Endothelial cell (in vitro differentiated cells): ENCODE measurements at places on chromosomes 5 and 9.

- DNase-seq = no peak
Observed at GRCh38 chr5:135662061-135662481, 83.3 kb upstream of the CXCL14 start.

DNA sequence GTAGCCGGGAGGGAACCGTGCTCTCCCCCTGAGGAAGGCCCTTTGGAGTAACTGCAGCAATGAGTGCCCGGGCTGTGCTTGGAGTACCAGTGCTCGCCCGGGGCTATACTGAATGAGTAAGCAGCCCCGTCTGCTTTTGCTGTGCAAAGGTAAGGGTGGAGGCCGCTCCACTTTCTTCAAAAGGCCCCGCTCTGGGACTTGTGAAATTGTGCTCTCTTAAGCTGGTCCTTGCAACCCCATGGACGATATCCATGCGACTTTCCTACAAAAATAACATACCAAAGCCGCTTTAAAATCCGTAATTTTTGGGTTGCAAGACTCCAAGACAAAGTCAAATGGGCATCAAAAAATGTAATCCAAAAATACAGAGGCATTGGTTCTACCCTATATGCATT lies 578 bp upstream of the TNFAIP8 start:
- DNase-seq = no peak

DNA sequence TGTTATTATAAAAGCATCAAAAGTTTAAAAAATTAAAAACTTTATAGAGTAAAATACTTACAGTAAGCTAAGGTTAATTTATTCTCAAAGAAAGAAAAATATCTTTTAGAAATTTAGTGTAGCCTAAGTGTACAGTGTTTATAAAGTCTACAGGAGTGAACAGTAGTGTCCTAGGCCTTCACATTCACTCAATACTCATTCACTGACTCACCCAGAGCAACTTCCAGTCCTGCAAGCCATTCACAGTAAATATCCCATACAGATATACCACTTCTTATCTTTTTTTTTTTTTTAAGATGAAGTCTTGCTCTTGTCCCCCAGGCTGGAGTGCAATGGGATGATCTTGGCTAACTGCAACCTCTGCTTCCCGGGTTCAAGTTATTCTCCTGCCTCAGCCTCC lies 73.1 kb upstream of the FST start:
- no peak for DNase-seq

DNA sequence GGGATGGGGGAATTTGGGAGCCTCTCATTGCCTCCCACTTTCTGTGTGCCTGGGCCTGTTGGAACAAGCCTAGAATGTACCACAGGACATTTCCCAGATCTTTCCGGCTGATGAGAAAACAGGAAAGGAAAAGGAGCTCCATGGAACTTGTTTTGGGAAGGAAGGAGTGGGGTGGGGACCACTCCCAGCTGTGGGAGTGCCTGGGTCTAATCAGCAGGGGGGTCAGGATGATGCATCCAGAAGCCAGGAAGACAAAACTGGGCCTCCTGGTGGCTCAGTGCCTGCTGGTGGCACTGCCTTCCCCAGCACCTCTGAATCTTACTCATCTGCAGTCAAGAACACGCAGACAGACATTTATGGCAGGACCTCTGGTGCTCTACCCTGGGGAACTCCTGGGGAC lies 2.8 kb downstream of the SMIM33 start:
- peak; percentile 42 for DNase-seq

GRCh38 chr9:34992376-34992951 lies 2.9 kb downstream of the DNAJB5 start:
- DNase-seq = no peak

- DNase-seq = no peak
Observed at GRCh38 chr5:143113461-143113860, 290.0 kb downstream of the NR3C1 start.

- DNase-seq = no peak
Observed at GRCh38 chr5:171528865-171529614, 109.6 kb downstream of the FGF18 start.

- no peak for DNase-seq
Observed at GRCh38 chr5:83844449-83845068, 123.9 kb upstream of the HAPLN1 start.

GRCh38 chr9:92426501-92427145 lies 2.4 kb upstream of the OMD start:
- no peak for DNase-seq

DNA sequence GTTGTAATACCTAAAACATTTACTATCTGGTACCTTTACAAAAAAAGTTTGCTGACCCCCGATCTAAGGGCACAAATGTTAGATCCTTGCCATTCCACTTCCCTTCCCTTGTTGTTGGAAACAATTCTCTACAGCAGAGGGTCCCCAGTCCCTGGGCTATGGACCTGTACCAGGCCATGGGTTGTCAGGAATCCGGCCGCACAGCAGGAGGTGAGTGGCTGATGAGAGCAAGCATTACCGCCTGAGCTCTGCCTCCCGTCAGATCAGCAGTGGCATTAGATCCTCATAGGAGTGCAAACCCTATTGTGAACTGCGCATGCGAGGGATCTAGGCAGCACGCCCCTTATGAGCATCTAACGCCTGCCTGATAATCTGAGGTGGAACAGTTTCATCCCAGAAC lies 248.5 kb downstream of the AP3B1 start:
- no peak for DNase-seq

GRCh38 chr5:151672516-151672915 lies 14.2 kb downstream of the SPARC start:
- no peak for DNase-seq

DNA sequence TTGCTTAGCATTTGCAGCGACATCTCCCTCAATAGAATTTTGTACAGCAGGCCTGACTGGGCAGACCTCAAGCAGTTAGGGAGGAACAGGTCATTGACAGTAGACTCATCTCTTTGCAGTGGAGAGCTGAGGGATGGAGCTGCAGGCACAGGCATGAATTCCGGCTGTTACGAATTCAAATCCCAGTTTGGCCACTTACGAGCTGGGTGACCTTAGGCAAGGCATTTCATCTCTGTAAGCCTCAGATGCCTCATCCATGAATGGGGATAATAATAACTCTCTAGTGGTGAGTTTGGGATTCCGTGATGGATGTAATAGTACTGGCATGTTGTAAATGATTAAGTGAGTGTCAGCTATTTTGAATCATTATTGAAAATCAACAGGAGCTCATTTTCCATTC lies 195.3 kb downstream of the SEMA6A start:
- DNase-seq = no peak

DNA sequence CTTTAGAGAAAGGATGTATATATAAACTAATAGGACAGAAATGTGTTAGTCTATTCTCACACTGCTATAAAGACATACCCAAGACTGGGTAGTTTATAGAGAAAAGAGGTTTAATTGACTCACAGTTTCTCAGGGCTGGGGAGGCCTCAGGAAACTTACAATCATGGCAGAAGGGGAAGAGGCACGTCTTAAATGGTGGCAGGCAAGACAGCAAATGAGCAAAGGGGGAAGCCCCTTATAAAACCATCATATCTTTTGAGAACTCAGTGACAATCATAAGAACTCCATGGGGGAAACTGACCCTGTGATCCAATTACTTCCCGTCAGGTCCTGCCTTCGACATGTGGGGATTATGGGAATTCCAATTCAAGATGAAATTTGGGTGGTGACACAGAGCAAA lies 8.8 kb upstream of the RICTOR start:
- no peak for DNase-seq

GRCh38 chr5:150305095-150305494 lies 2.4 kb upstream of the ARSI start:
- no peak for DNase-seq

- DNase-seq = peak; percentile 44
Observed at GRCh38 chr5:79878721-79879336, 112.2 kb downstream of the MTX3 start.

DNA sequence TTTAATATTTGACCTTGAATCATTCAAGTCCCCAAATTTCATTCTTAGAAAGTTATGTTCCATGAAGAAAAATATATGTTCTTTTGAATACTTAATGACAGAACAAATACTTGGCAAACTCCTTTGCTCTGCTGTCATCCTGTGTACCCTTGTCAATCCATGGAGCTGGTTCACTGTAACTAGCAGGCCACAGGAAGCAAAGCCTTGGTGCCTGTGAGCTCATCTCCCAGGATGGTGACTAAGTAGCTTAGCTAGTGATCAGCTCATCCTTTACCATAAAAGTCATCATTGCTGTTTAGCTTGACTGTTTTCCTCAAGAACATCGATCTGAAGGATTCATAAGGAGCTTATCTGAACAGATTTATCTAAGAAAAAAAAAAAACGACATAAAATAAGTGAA lies 65.4 kb downstream of the WDR41 start:
- no peak for DNase-seq

DNA sequence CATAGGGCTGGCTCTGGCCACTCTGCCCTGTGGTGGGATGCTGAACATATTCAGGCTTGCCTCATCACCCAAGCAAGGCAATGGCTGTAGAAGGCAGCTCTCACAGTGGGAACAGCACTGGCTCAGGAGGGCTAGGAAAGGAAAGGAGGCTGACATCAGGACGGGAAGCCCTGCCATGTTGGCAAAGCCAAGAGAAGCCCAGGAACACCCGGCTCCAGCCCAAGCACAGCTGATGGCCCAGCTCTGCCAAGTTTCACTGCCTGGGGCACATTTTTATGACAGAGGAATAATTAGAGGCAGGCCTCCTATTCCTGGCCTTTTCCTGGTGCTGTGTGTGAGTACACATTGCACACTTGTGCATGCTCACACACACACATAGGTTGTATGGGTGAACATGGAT lies 163.6 kb upstream of the SMIM23 start:
- no peak for DNase-seq

DNA sequence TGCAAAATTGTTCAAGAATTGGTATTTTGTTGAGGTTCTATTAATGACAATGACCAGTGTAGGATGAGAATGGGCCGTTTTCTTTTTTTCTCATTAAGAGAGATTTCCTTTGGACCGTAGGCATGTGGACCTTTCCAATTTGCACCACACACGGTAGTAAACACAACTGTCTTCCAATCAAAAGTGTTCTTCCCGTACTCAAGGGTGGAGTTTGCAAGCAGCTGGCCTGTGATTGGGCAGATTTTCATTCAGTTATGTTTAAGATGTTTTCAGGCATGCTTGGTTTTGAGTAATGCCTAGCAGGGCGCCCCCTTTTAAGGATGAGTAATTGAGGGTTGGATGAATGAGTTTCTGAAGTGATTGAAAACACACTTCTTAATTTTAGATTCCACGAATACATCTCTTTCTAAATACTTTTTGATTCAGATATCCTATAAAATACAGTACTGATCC lies 2.5 kb downstream of the KDM3B start:
- DNase-seq = peak; percentile 16

DNA sequence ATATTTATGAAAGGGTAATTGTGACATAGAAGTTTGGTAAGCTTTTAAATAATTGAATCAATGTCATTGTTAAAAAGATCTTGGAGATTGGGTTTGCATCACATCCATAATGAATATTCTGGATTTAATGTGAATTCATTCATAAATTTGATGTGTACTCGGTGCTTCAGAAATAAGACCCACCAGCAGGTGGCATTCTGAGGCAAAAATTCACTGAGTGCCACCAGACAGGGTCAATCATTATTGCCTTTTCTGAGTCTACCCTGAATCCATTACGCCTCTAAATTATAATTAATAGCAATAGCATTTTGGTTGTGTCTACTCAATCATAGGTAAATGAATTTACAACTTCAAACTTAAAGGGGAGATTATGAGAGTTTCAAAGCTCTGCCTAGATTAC lies 1.0 kb downstream of the TRPC7 start:
- no peak for DNase-seq

- DNase-seq = no peak
Observed at GRCh38 chr5:170731052-170731451, 52.5 kb upstream of the GABRP start.

DNA sequence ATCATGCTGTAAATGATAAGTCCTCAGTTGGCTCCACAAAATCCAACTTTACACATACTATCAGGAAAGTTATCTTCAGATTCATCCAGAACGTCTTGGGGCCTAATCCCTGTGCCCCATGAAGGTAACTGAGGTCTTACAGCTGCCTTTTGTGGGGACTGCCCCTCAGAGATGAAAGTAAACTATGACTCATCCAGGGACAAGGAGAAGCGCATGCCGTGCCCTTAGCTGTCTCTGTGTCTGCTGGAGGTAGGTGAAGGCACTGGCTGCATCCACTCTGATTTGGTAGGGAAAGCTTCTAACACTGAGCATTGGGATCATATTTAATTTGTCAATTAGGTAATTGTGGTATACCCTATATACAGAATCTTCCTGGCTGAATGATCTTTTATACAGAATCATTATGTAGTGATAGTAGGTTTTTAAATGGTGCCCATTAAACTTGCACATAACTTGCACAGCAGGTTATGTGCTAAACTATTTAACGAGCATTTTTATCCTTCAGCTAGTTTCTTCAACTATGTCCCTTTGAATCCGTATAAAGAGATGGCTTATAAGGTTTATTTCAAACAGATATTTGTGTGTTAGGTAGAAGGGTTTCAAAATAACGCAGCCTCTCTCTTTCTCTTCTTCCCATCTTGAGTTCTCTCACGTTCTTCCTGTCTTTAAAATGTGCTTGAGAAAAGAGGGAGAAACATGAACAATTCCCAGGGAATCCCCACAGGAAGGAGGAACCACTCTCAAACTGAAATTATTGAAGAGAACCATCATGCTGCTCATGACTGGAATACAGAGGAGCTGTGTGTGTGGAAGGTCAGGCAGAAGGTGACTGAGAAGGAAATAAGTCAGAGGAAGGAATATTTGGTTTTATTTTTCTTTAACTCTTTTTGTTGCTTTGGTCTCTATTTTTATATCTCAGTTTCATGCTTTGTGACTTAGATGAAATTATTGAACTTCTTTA lies 250.9 kb downstream of the CD180 start:
- DNase-seq = no peak

- no peak for DNase-seq
Observed at GRCh38 chr5:122561209-122561608, 213.7 kb upstream of the SNX2 start.

- no peak for DNase-seq
Observed at GRCh38 chr9:78014776-78015175, 16.8 kb downstream of the GNAQ start.

GRCh38 chr9:98345011-98345410 lies 89.6 kb upstream of the TBC1D2 start:
- DNase-seq = no peak

DNA sequence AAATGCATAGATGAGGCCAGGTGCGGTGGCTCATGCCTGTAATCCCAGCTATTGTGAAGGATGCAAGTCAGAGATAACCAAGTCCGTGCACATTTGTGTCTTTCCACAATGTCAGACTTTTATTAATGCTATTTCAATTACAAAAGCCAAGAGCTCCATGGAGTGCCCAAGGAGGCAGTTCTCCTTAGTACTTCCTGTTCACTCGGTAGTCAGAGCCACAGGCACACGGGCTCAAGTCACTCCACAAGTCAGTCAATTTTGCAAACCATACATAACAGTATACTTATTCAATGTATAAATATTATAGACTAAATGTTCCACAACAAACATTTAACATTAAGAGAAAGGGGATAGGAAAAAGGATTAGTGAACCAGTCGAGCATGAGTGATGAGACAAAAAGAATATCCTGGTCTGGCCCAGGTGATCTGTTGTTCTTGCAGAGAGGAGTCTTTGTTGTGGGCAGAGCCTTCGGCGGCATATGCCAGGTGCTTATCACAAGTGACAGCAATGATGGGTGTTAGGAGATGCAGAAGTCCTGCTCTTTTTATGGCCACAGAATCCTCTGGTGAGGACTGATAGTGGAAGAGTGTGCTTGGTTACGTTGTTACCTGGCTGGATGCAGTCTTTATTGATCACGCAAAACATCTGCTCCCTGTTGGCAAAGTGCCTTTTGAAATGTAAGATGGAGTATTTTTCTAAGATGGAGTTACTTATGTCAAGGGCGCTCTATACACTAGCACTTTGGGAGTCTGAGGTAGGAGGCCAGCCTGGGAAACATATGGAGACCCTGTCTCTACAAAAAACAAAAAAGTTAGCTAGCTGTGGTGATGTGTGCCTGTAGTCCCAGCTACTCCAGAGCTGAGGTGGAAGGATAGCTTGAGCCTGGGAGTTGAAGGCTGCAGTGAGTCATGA lies 167.0 kb upstream of the FBXL17 start:
- DNase-seq = no peak
